ENCODE measurements at places on chromosomes 12 and 14.
A peak's percentile ranks its signal among the peaks of the same experiment; 100 is the strongest.

- no peak for DNase-seq
Observed at GRCh38 chr14:64906022-64906421, 8.2 kb upstream of the CHURC1 start.

- peak; percentile 99 for DNase-seq
Observed at GRCh38 chr12:124518051-124518932, 49.1 kb downstream of the NCOR2 start.

- DNase-seq, result no peak
Observed at GRCh38 chr12:54377007-54377406, 7.5 kb downstream of the ZNF385A start.

DNA sequence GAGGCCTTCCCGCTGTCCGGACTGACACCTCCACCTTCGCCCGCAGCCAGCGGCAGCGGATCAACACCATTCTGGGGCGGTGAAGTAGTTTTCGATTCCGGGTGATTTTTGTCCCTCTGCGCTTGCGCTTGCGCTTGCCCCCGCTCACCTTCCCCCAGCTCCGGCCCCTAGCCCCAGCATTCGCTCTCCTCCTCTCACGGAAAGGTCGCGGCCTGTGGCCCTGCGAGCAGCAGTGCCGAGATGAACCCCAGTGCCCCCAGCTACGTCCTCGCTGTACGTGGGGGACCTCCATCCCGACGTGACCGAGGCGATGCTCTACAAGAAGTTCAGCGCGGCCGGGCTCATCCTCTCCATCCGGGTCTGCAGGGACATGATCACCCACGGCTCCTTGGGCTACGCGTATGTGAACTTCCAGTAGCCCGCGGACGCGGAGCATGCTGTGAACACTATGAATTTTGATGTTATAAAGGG is 22.7 kb upstream of the SRGAP1 start:
- peak; percentile 41 for DNase-seq

DNA sequence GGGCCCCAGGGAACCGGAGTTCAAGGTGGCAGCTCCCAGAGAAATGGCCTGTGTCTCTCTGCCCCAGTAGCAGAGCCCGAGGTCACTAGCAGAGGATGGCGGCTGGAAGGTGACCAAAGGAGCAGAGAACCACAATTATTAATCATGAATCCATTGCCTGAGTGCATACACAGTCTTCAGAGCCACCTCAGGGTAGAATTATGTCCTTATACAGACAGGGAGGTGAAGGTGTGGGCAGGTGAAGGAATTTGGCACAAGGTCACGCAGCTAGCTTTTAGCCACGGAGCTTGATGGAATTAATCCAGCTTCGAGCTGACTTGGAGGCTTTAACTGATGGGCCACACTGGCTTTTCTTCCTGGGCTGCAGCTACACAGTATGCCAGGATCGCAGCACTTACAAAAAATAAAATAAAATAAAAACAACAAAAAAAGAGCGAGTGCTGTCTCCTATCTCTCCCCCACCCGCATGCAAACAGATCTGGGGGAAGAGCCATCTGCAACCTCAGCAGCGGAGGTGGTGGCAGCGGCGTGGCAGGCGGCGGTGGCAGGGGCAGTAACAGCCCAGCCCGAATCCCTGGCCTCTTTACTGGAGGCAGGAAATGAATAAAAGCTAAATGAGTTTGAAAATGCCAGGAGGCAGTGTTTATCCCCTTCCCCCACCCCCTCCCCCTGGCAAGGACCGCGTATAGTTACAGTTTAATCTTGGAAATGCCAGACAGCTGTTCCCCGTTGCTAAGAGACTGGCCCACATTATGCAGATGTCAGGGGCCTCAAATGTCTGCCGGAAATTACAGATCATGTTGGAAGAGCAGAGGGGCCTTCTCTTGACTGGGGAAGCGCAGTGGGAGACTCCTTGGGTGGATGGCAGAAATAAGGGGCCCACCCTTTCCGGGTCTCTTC is 93.5 kb downstream of the LRRC74A start:
- DNase-seq, result peak; percentile 87

DNA sequence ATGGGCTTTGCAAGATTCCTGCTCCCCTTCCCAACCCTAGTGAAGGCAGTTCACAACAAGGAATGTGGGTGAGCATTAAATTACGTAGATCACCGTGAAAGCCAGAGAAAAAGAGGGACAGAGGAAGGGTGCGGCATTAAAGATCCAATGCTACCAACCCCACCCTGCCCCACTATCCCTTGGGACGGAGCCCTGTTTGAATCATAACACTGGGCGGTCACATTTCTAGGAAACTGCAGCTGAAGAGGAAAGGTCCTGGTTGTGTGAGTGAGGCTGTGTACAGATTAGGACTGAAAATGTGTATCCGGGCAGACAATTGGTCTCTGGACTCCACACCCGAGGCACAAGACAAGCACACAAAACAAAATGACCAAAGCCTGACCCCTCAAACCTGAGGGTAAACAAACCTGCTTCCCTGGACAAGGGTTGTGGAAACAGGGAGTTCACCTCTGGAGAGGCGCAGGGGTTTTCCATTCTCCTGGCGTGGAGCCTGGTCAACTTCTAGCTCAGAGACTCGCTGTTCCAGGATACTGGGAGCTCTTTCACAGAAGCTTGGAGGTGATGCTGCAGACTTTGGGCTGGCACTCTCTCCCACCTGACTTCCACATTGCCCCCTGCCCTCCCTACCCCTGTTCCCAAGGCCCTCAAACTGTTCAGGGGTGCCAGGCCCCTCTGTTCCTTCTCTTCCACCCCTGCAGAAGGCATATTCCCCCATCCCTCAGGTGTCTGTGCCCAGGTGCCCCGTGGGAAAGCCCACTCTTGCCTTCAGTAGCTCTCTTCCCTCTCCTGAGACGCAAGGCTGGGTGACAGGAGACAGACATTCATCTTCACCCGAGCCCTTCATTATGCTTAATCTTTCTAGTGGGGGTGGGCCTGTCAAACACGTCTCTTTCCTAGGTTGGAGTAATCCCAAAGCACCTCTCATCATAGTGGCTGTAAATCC is 16.5 kb downstream of the NINJ2 start:
- no peak for DNase-seq

DNA sequence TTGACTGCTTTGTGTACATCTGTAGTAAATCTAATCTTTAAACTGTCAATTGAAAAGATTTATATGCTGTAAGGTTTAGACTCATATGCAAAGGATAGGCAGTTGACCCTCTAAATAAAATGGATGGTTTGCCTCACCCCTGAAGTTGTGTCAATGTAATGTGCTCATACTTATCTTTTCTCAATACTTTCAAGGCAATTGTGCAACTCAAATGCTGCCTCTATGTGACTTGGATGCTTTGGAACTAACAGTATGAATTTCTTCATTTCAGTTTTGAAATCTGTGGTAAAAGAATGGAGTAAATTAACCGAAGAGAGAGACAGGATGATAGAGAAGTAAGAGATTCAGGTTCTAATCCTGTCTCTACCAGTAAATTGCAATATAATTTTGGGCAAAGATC is 9.7 kb downstream of the PDE6H start:
- no peak for DNase-seq

GRCh38 chr12:124115976-124116690 is 143.1 kb downstream of the ZNF664 start:
- DNase-seq, result no peak

GRCh38 chr12:2613326-2614073 is 181.3 kb upstream of the FKBP4 start:
- peak; percentile 95 for DNase-seq

GRCh38 chr14:57884175-57884574 is 18.3 kb upstream of the SLC35F4 start:
- no peak for DNase-seq

- DNase-seq, result peak; percentile 3
Observed at GRCh38 chr14:95452176-95452892, 64.1 kb downstream of the SYNE3 start.

- DNase-seq, result no peak
Observed at GRCh38 chr14:99589031-99589441, 15.0 kb downstream of the CCDC85C start.

DNA sequence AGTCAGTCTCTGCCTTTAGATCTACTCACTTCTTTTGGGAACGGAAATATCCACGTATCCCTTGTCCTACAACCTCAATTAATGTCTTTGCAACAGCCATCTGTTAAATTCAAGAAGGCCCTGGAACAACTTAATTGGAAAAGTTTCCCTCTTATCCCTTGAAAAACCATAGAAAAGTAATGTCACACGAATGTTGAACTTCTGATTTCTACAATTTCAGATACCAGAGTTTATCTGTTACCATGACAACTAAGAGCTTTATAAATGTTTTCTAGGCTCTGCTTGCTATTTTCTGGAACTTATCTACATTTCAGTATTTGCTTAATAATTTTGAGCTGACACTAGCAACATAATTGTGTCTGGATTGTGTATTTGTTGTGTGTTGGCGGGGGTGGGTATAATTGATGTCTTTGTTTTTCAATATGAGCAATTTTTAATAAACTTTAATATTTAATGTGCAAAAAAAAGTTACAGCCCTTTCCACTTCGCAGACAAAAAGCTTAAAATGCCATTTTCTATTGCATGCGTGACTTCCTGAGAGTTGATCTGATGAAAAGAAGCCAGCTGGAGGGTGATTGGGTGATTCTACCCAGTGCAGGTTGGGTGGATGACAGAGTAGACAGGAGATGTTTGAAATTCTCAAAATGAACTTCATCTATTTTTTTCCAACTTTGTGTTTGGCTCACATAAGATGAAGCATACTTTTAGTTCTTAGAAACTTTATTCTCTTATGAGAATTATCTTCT is 11.8 kb upstream of the EDDM3A start:
- no peak for DNase-seq

DNA sequence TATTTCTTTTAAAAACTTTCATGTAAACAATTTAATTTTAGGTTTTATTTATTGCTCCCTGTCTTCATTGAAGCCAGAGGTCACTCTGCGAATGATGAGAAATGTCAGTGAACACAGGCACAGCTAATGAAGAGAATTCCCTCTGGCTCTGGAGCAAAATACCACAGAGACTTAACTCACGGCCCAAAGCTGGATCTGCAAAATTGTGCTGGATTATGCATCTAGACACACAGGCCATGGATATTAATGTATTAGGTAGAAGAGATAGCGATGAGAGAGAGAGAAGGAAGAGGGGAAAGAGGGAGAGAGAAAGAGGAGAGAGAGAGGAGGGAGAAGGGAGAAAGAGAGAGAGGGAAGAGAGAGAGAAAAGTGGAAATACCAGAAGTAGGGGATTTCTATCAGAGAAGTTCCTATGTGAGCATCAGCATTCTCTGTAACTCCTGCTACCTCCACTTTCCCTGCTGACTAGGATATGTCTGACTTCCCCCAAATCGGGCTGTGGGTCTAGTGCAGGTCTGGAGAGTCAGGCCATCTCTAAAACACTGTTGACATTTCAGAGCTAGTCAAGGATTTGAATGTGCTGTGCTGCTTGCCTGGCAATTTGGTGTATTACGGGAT is 3.7 kb downstream of the ARHGDIB start:
- no peak for DNase-seq

DNA sequence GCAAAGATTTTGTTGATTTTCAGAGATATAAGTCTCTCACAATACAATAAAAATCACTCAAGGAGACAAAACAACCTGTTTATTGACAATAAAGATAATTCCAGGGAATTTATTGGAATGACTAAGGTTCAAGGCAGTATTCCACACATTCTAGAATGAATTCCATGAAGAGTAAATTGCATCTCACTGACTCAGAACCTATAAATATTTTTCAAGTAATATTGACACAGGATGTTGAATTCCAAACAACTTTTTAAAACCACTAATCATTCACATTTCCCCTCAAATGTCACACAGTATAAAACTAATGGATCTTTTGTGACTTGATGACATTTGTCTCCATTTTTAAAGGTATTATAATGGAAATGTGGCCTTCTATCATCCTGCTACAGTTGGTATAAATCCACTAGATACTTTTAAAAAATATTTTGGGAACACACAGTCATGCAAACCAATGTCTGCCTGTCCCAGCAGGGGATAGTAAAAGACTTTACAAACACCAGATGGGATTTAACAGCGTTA is 42.1 kb upstream of the LGR5 start:
- no peak for DNase-seq

DNA sequence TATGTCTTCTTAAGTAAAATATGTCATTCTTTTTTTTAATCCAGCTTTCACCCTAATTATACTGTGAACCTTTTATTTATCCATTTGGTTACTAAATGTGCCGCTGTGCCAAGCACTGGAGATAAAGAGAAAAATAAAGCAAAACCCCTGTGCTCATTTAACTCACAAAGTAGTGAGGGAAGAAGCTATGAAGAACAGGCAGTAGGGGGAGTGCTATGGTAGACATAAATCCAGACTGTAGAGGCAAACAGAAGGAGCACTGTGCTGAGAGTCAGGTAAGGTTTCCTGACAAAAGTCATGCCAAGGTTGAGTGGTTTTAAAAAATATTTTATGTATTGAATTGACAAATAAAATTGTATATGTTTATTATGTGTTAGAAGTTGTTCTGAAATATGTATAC is 188.5 kb upstream of the SYT10 start:
- no peak for DNase-seq

DNA sequence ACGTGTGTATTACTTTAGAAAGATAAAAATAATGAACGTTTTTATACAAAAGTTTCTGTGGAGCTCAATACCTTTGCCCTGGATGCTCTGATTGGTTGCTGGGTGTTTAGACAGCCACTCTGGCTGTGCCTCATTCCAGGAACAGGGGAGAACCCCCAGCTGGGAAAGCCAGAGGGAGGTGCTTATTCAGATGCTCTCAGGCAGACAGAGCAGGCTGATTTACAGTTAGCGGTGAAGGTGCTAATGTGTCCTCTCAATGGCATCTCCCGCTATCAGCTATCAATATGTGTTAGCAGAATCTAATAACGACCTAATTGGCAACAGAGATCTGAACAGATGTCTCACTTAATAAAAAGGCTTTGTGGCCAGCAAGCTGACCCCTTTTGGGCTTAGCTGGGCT is 402.3 kb downstream of the NUAK1 start:
- DNase-seq, result no peak

DNA sequence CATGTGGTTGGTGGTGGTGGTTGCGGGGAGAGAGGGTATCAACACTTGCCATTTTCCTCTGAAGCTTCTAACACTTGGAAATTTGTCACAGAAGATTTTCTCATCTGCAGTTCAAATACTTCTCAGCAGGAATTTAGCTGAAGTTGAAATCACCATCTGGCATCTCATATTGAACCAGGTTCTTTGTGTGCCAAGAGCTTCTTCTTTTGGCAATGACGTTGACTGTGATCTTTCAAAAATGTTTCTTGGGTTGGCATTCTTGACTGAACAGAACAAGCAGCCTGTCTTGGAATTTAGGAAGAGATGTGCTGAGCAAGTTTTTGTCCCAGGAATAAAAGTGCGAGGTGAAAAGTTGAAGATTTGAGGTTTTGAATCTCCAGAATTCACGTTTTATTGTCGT is 8.7 kb upstream of the NIN start:
- DNase-seq, result no peak

- no peak for DNase-seq
Observed at GRCh38 chr12:15721316-15722115, 67.7 kb downstream of the EPS8 start.

All from brain microvascular endothelial cell (primary cell).